Panc1 (cell line): ENCODE measurements at places on chromosomes 7 and 10. TPM values are rescaled to one million over a fixed set of nuclear protein-coding genes. Genes with fewer than 3 reads are reported as not detected.

The LDB3 gene
- 0.15 TPM for total RNA-seq

The OR6V1 gene
- not detected for total RNA-seq

The HGF gene
- 0.49 TPM for total RNA-seq

The GSTO2 gene
- 28.5 TPM for total RNA-seq

The GRM3 gene
- not detected for total RNA-seq

The ACTA2 gene
- 4.7 TPM for total RNA-seq

The PLEKHS1 gene
- 0.21 TPM for total RNA-seq

The SPDYE8 gene
- total RNA-seq, result not detected

DNA sequence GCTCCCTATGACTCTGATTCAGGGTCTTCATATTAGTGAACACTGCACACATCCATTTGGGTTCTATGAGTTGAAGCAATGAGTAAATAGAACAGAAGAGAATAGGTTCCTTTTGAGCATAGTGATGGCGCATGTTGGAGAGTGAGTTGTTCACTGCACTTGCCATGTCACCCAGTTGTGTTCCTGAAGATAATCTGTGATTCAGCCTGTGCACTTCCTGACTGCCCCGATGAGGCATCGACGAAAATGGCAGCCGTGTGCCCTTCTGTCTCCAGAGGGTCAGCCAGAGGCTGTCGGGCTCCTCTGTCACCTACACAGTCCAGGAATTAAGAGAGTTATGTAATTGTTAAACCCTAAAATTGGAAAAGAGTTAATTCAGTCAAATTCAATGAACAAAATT, 94.7 kb downstream of the GALNT11 start:
- no peak for DNase-seq
- H3K36me3 ChIP-seq, result peaks cover 18% of the 10 kb centered on the region
- H3K4me3 ChIP-seq, result no peak overlapping the region
- H3K4me1 ChIP-seq, result no peaks in the 10 kb centered on the region
- no peaks in the 10 kb centered on the region for H3K27me3 ChIP-seq
- H3K27ac ChIP-seq, result no peak overlapping the region

DNA sequence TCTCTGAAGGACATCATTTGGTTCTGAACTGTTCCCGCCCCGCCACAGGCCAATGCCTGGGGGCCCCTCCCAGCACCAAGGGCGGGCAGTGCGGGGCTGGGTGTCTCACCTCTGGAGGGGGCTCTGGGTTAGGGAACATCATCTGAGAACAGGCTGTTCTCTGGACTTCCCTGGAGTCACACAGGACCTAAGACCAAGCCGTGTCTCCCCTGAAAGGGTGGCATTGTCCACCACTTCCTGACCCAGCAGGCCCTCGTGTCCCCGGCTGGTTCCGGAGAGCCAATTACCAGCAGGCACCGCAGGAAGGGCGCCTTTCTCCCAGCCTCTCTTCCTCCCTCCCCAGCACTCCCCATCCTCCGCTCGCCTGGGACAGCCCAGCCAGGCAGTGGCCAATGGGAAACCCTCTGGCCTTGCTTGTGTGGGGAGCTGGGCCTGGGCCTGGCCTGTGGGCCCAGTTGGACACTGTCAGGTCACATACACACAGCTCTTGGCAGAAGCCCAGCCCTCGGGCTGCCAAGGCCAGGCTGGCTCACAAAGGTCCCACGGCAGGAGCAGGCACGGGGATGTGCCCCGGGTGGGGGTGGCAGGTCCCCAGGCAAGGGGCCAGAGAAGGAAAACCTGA, 119.5 kb downstream of the SPDYE5 start:
- H3K27me3 ChIP-seq, result no peaks in the 10 kb centered on the region
- H3K27ac ChIP-seq, result no peak overlapping the region
- DNase-seq, result no peak
- H3K4me3 ChIP-seq, result no peak overlapping the region

- no peak overlapping the region for H3K27ac ChIP-seq
- DNase-seq, result no peak
- no peaks in the 10 kb centered on the region for H3K27me3 ChIP-seq
- peaks cover 33% of the 10 kb centered on the region for H3K4me1 ChIP-seq
Measured at GRCh38 chr10:117342641-117343040, 32.6 kb downstream of the PDZD8 start.

DNA sequence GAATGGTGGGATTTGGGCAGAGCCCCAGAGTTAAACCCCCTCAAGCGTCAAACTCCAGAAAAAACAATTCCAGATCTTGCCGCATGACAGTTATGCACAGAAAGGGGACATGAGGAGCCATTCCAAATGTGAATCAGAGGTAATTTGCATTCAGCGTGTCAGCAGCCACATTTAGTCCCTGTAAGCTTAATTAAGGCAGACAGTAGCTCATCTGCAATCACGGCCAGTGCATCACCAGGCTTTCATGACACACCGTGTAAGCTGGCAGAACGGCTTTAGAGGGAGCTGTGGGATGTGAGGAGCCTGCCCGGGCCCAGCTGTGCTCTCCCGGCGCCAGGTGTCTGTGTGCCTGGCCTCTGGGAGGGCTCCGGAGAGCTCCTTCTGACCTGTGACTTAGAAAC, 18.7 kb upstream of the PRKAG2 start:
- no peaks in the 10 kb centered on the region for H3K36me3 ChIP-seq
- no peak for DNase-seq
- no peak overlapping the region for H3K4me3 ChIP-seq

- no peaks in the 10 kb centered on the region for H3K27me3 ChIP-seq
- no peak overlapping the region for H3K27ac ChIP-seq
- no peak overlapping the region for H3K4me3 ChIP-seq
- DNase-seq, result no peak
- no peaks in the 10 kb centered on the region for H3K4me1 ChIP-seq
Measured at GRCh38 chr7:129671266-129671665, 59.7 kb downstream of the NRF1 start.

DNA sequence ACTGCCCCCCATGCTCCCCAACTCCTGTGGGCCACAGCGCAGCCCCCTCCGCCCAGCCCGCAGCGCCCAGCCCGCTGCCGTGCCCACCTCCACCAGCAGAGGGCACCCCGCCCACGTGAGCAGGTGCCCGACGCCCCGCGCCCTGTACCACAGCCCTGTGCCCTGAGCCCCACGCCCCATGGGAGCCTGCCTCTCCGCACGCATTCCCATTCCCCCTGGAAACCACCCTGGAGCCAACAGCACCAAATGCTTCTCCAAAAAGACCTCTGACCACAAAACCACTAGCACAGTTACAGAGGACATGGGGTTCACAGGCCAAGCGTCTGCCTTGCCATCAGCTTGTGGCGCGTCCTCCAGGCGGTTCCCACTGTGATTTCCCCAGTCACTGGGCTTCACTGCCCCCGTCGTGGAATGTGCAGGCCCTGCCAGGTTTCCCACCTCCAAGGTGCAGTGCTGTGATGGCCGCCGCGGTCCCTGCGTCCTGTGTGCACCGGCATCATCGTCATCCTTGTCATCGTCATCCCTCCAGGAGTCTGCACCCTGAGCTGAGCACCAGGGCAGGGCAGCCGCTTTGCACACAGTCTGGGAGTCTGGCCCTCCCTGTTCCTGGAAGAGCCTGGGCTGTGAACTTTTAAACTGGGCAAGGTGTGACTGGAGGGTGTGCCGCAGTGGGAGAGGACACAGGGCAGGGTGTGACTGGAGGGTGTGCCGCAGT, 61.7 kb downstream of the PWWP2B start:
- no peak overlapping the region; the same call in 1 of the 2 replicates for H3K27ac ChIP-seq
- H3K4me3 ChIP-seq, result no peak overlapping the region
- H3K27me3 ChIP-seq, result no peaks in the 10 kb centered on the region
- DNase-seq, result no peak
- peaks cover 16% of the 10 kb centered on the region for H3K4me1 ChIP-seq

GRCh38 chr10:54470324-54470631, 330.8 kb downstream of the PCDH15 start:
- no peaks in the 10 kb centered on the region for H3K36me3 ChIP-seq
- no peak overlapping the region for H3K27ac ChIP-seq
- no peak overlapping the region for H3K4me3 ChIP-seq
- no peaks in the 10 kb centered on the region for H3K4me1 ChIP-seq
- H3K27me3 ChIP-seq, result no peaks in the 10 kb centered on the region
- no peak for DNase-seq

- H3K4me3 ChIP-seq, result no peak overlapping the region
- peak; percentile 46 for DNase-seq
- no peaks in the 10 kb centered on the region for H3K36me3 ChIP-seq
- H3K27me3 ChIP-seq, result no peaks in the 10 kb centered on the region
- no peak overlapping the region for H3K27ac ChIP-seq
- H3K4me1 ChIP-seq, result no peaks in the 10 kb centered on the region
Measured at GRCh38 chr7:103660455-103661371, 214.7 kb upstream of the SLC26A5 start.

DNA sequence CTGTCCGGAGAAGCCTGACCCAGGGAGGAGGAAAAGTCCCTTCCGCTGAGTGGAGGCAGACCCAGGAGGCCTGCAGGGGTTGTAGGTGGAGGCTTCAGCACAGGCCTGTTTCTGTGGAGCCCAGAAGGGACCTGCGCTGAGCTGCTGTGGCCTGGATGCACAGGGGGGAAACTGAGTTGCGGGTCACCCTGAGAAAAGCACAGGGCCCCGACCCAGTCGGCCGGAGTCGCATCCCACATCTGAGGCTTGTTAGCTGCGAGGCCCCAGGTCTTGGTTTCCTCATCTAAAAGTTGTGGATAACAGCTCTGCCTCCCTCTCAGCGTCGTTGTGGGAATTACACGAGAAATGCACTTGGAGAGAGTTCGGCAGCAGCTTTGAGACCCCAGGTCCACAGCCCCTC, 76.4 kb downstream of the GOLGA7B start:
- H3K27me3 ChIP-seq, result peaks cover 20% of the 10 kb centered on the region
- DNase-seq, result no peak
- no peaks in the 10 kb centered on the region for H3K4me1 ChIP-seq
- no peak overlapping the region for H3K4me3 ChIP-seq

DNA sequence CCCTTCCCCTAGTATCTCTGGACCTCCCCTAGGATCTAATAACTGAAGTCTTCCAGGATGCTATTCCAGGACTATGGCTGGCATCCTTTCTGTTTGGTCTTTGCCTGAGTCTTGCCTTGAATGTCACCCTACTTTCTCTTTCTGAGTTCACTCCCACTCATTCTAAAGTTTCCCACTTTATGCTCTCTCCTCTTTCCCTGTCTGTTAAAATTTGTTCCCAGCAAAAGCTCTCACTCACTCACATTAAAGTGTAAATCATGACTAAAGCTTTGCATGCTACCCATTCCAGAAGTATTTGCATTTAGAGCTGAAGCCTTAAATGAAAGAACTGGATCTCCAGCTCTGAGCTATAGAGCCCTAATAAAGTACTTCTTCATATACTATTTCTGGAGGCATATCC, 42.1 kb upstream of the RAPGEF5 start:
- H3K36me3 ChIP-seq, result no peaks in the 10 kb centered on the region
- no peak overlapping the region for H3K27ac ChIP-seq
- H3K4me3 ChIP-seq, result no peak overlapping the region

GRCh38 chr7:28558236-28558635, 145.9 kb downstream of the CREB5 start:
- peaks cover 7% of the 10 kb centered on the region; the same call in 1 of the 2 replicates for H3K27me3 ChIP-seq
- H3K4me1 ChIP-seq, result no peaks in the 10 kb centered on the region
- H3K27ac ChIP-seq, result no peak overlapping the region
- no peak for DNase-seq
- H3K4me3 ChIP-seq, result no peak overlapping the region
- no peaks in the 10 kb centered on the region for H3K36me3 ChIP-seq

DNA sequence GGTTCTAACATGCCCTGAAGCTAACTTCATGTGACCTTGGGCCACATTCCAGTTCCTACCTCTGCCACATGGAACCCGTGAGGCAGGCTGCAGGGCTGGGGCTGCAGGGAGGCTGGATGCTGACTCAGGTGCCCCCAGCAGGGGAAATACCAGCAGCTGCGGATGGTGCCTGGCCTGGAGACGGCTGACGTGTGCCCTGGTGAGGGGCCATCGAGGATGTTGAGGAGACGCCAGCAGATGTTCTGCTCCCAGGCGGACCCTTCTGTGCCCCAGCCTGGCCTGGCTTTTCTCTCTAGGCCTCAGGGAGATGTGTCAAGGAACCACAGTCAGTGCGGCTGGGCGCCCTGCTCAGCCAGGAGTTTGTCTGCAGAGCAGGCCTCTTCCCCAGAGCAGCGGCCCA, 8.8 kb downstream of the BAG3 start:
- no peaks in the 10 kb centered on the region for H3K27me3 ChIP-seq
- peak overlapping the region; percentile 99 for H3K27ac ChIP-seq
- DNase-seq, result no peak
- H3K4me1 ChIP-seq, result peaks cover 97% of the 10 kb centered on the region
- H3K4me3 ChIP-seq, result no peak overlapping the region

GRCh38 chr10:118956802-118957442, 72.6 kb upstream of the NANOS1 start:
- no peak for DNase-seq
- peaks cover 26% of the 10 kb centered on the region for H3K4me1 ChIP-seq
- no peaks in the 10 kb centered on the region for H3K27me3 ChIP-seq
- no peaks in the 10 kb centered on the region for H3K36me3 ChIP-seq
- no peak overlapping the region; the same call in 1 of the 2 replicates for H3K27ac ChIP-seq

DNA sequence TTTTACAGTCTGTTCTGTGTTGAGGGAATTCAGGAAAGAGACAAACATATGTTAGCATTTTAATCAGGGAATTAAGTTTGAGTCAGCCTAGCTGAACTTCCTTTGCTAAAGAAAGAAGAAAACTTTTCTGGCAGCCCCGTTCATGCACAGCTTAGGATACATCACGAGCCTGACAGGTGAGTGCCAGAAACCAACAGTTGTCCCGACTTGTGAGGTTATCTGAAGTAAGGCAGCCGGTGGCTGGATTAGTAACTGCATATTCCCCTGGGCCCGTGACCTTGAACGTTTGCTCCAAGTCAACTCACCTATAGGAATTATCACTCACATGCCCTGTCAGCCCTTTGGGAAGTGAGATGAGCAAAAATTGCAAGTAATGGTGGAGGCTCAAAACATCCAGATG, 24.1 kb downstream of the RBM17 start:
- H3K4me1 ChIP-seq, result no peaks in the 10 kb centered on the region; the same call in none of the 2 replicates
- peaks cover 31% of the 10 kb centered on the region for H3K36me3 ChIP-seq
- no peaks in the 10 kb centered on the region for H3K27me3 ChIP-seq
- DNase-seq, result no peak

GRCh38 chr10:133122171-133122935, 34.6 kb downstream of the ADGRA1 start:
- no peaks in the 10 kb centered on the region; the same call in 1 of the 2 replicates for H3K27me3 ChIP-seq
- H3K36me3 ChIP-seq, result no peaks in the 10 kb centered on the region
- no peak overlapping the region for H3K4me3 ChIP-seq
- H3K27ac ChIP-seq, result no peak overlapping the region
- no peaks in the 10 kb centered on the region for H3K4me1 ChIP-seq

DNA sequence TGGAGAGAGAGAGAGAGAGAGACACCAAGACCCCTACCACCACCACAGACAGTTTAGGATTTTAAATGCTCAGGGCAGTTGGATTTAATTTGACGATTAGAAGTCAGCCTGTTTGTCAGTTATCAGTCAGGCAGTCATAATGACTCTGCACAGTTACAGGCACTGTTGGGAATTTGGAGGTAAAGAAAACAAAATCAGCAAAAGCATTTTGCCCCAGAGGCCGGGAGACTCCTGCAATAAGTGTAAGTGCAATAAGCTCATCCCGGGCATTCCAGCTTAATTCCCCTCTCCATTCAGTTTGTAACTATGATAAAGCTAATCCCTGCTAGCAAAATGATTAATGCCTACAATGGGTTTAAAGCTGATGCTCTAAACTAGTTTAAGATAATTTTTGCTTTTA, 13.5 kb downstream of the SEMA3C start:
- peaks cover 86% of the 10 kb centered on the region for H3K4me1 ChIP-seq
- DNase-seq, result no peak
- no peaks in the 10 kb centered on the region for H3K27me3 ChIP-seq
- no peak overlapping the region for H3K4me3 ChIP-seq

GRCh38 chr10:92692080-92692671, 2.4 kb downstream of the HHEX start:
- peaks cover 4% of the 10 kb centered on the region; the same call in 1 of the 2 replicates for H3K36me3 ChIP-seq
- no peak overlapping the region; the same call in 1 of the 2 replicates for H3K4me3 ChIP-seq
- no peak for DNase-seq
- H3K27ac ChIP-seq, result no peak overlapping the region
- peaks cover 14% of the 10 kb centered on the region for H3K4me1 ChIP-seq
